ENCODE measurements at places on chromosomes 12 and 14.

DNA sequence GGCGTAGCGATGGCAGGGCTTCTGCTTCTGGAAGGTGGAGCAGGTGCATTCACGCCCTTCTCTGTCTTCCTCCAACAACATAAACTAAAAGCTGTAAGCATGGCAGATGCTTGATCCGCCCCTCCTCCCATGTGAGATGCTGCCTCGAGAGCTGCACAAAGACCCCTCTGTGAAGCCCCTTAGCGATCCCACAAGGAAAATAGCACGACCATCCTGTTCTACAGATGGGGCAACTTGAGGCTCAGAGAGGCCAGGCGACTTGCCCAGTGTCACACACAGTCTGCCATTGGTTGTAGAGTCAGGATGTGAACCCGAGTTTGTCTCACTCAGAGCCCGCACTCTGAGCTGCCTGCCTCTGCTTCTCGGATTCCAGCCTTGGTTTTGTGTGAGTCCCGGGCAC is 144.4 kb downstream of the SCARB1 start:
- no peak for DNase-seq

DNA sequence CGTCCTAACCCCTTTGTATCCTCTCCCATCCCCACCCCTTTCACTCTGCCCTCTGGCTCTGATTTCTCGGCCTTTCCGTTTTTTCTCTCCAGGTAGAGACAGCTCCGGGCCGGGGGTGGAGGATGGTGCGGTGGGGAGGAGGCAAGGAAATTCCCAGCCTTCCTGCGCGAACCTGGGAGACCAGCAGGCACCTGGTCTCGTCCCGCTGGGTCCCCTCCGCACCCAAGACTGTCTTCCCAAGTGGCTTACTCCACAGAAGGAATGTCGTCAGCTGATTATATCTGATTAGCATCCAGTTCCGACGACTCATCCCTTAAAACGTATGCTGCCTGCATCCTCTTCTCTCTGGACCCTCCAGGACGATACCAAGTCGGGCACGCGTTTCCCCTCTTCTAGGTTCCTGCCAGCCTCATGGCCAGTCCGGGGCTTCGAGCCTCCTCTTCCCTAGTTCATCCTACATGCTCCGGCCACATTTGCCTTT is 42.2 kb upstream of the CAPRIN2 start:
- peak; percentile 30 for DNase-seq

DNA sequence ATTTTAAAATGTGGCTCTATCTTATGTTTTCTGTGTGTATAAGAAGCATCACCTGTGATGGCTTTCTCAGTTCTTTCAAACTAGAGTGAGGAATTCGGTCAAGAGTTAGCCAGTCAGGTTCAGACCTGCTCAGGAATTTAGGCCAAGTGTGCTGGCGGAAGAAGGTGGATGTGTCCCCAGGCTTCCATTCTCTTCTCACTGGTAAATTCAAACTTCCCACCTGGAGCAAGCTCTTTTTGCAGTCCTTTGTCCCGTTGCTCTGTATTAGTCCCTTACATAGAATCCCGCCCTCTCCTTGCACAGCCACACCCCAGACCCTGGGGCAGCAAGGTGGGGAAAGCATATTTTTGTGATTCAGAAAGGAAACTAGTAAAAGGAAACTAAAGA is 124.7 kb upstream of the PWP1 start:
- DNase-seq: no peak

DNA sequence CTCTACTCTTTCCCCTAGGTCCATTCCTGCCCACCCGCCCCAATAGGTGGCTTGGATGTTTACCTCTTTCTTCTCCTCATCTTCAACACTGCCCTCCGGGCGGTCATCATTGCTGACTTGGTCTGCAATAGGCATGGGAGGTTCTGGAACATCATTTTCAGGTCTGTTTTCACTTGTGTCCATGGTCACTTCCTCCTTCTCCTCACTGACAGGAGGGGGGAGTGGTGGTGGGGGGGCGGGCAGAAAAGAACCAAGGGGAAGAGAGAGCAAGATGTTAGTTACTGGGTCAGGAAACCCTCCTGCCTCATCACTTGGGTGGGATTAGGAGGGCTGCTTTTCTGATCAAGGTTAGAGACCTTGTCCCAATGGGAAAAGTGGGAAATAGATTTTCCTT is 12.1 kb upstream of the CDH24 start:
- DNase-seq: no peak

DNA sequence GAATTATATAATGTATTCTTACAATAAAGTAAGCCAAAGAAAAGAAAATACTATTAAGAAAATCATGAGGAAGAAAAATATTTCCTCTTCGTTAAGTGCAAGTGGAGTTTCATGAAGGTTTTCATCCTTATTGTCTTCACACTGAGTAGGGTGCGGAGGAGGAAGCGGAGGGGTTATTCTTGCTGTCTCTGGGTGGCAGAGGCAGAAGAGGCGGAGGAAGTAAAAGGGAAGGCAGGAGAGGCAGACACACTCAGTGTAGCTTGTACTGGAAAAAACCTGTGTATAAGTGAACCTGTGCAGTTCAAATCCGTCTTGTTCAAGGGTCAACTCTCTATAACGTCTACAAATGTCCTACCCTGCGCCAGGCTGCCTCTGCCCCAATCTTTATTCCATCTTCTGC is 22.0 kb upstream of the BCL2L14 start:
- no peak for DNase-seq

GRCh38 chr14:101955695-101956161 is 8.6 kb upstream of the DYNC1H1 start:
- no peak for DNase-seq

DNA sequence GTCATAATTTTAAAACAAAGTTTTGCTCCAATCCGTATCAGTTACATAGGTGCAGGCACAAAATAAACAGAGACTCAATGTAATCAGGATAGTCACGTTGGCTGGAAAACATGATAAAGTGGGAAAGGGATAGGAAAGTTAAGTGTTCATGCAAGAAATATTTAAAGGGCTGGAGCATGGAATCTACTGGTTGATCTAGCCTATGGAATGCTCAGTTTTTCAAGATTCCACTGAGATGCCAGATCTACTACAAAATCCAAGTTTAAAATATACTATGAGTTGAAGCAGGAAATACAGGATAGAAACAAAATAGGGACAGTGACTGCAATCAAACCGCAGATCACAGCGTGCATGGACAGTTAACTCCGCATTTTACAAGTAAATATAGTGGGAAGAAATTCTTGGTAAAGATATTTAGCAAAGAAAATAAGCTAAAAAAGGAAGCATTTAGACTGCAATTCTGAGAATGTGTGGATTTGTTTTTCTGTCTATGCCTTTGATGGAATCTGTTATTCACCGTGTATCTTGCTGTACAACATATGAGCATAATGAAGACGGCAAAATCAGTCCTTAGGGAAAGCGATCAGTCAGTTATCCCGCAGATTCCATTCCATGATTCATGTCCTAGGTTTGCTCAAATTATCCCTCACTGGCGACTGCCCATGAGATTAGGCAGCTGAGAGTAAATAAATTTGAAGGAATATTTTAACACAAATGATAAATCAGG is 1044.3 kb downstream of the FLRT2 start:
- DNase-seq: no peak

- peak; percentile 14 for DNase-seq
Measured at GRCh38 chr14:74875941-74876913, at the start of gene PROX2. Gene PROX2 (minus strand): TSS chr14:74876145. CDS start chr14:74863834, 12,311 bp downstream.

- DNase-seq: no peak
Measured at GRCh38 chr12:52522346-52523011, 2.3 kb upstream of the KRT5 start.

- DNase-seq: no peak
Measured at GRCh38 chr12:48121522-48121921, 2.4 kb downstream of the PFKM start.

DNA sequence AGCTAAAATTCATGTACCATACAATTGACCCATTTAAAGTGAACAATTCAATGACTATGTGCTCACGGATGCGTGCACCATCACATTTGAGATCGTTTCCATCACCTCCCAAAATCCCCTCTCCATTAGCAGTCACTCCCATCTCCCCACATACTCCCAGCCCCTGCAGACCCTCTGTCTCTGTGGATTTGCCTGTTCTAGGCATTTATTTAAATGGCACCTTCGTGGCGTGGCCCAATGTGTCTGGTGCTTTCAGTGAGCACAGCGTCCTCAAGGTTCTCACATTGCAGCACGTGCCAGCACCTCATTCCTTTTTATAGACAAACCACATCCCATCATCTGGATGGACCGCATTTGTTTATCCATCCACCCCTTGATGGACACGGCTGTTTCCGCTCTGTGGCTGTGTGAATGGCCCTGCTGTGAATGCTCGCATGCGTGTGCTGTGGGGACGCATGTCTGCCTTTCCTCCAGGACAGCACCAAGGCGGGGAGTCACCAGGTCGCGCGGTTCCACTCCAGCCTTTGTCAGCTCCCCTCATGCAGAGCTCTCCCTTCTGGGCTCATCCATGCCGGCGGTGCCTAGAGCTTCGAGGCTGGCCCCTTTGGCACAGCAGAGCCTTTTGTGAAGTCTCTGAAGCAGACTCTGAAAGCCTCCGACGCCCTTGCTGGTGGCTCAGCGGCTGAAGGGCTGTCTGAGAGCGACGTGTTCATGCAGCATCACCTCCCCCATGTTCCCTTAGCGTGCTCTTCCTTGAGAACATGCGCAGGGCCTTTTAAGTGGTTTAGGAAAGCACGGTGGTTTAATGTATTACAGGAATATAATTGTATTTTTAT is 184.4 kb downstream of the KIF26A start:
- no peak for DNase-seq

DNA sequence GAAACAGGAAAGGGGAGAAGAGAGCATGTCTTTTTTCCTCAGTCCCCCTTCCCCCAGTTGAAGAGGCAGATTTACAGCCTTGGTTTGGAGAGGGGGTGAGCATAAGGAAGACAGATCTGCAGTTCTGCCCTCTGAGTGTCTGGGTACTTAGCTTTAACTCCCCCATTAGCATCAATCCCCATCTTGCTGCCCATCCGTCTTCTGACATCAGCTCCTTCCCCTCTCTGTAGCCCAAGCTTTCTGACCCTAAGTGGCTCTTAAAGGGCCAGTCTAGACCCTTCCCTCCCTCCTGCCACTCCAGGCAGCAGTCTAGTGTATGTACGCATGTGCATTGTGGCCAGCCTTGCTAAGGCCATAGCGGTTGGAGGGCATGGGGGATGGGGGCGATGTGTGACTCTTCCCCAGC is 7.3 kb downstream of the GPR84 start:
- no peak for DNase-seq

DNA sequence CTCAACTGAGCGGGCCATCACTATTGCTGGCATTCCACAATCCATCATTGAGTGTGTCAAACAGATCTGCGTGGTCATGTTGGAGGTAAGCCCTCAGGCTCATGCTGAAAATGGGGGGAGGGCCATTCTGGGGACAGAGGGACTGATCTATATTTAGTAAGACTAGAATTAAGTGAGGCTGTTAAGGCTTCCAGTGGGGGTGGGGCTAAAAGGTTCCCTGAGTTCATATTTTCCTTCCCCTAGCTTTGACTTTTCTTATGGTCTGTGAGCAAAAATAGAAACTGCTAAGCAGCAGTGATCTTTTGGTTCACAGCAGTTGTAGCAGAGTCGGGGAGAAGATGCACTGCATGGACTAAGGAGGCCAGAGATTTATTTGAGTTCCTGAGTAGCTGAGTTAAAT is 9.2 kb downstream of the PCBP2 start:
- DNase-seq: no peak

- no peak for DNase-seq
Measured at GRCh38 chr14:103451401-103451800, 66.2 kb downstream of the MARK3 start.

DNA sequence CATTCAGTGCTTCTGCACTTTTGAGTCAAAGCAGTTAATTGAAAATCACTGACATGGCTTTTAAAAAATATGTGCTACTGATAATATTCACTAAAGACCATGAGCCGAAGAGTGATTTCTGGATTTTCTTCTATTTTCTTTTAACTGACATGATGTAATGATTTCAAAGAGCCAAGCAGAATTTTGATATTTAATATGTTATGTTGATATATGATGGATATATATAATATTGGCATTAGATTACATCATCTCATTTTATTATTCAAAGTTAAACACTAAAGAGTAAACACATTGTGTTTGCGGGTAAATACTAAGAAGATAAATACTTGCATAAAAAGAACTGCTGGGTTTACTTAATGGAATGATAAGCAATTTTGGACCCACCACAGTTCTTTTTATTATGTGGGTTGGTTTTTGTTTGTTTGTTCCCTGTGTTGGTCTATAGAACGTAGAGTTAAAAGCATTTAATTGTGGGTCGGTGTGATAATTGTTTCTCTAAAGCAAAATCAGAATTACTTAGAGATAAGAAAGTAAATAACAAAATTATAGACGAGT is 692 bp downstream of the SPIC start:
- no peak for DNase-seq

DNA sequence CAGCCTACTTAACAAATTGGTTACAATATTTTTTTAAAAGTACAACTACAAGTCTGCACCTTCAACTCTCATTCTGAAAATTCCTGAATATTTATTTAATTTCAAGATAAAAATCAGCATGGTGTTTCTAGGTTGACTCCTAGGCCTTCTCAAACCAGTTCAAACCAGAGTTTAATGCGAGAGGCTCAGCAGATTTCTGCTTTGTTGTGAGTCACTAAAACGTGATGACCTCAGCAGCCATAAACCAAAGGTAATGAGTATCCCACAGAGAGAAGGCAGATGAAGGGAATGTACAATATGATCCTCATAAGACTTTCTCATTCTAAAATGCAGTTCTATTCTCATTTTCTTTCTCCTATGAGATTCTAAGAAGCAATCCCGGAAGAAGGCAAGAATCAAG is 1.5 kb downstream of the PRDM4 start:
- DNase-seq: peak; percentile 89

GRCh38 chr12:108559007-108559655 is 1.8 kb downstream of the SART3 start:
- no peak for DNase-seq

GRCh38 chr12:1552911-1553491 is 41.4 kb downstream of the FBXL14 start:
- peak; percentile 98 for DNase-seq

DNA sequence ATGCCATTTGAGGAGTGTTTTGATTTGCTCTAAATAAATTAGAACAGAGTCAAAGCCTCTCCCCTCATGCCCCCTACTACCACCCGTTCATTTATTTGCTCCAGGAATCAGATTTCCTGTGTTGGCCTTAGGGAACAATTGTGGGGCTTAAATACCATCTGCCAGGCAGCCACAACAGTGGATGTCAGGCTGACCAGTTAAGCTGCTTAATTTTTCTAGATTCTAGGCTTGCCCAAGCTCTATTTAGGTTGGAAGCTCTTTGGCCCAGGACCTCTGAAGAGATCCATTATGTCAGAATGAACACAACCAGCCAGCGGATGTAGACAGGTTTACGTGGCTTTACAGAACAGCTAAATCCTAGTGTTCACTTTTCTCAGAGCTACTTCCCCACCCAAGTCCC is 1.0 kb upstream of the TIMELESS start:
- DNase-seq: no peak

DNA sequence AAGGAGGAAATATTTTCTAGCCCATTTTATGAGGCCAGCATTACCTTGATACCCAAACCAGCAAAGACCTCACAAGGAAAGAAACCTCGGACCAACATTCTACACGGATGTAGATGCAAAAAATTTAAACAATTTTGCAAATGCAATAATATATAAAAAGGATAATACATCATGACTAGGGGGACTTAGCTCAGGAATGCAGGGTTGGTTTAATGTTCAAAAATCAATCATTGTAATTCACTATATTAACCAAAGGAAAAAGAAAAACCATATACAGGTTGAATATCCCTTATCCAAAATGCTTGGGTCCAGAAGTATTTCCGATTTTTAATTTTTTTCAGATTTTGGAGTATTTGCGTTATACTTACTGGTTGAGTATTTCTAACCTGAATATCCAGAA is 33.0 kb downstream of the TPCN1 start:
- no peak for DNase-seq
